Stimulated activated CD8-positive, alpha-beta memory T cell treated with anti-CD3 and anti-CD28 coated beads, Interleukin-15, amount 100 ng/mL, for 24 hours (primary cell): ENCODE measurements at places on chromosomes 16 and 17.
A peak's percentile ranks its signal among the peaks of the same experiment; 100 is the strongest.

DNA sequence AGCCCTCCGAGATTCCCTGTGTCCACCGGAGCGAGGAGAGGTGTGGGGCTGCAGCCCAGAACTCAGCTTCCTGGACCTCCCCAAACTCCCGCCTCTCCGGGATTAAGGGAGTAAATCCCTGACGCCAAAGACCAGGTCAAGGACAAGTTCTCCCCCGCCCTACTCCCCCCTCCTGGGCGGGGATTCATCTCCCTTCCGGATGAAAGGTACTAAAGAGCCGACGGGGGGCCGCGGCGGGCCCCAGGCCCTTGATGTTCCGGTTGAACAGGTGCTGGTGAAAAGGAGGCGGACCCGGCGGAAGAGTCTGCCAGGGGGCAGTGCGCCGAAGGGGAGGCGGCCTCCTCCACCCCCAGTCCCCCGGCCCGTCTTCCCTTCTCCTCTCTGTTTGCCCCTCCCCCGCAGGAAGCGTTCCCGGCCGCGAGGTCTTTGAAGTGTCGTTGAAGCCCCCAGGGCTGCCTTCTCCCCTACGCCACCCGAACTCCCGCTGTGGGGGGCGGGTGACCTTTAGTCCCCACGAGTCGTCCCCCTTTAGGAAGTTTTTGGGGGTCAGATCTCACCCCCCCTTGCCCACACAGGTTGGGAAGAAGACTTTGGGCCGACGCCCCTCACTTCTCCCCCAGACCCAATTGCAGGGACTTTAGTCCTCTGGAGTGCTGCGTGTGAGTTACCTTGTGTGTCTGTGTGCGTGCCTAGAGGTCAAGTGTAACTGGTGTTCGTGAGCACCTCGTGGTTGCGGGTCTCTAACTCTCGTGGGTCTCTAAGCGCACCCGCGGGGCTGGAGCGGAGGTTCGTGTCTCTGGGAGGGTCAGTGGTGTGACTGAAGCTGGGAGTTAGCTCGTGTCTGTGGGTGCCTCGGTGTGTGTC is 1.1 kb upstream of the MLLT6 start:
- DNase-seq, result peak; percentile 66

- DNase-seq, result no peak
Observed at GRCh38 chr16:26365161-26365940, 673.6 kb downstream of the HS3ST4 start.

DNA sequence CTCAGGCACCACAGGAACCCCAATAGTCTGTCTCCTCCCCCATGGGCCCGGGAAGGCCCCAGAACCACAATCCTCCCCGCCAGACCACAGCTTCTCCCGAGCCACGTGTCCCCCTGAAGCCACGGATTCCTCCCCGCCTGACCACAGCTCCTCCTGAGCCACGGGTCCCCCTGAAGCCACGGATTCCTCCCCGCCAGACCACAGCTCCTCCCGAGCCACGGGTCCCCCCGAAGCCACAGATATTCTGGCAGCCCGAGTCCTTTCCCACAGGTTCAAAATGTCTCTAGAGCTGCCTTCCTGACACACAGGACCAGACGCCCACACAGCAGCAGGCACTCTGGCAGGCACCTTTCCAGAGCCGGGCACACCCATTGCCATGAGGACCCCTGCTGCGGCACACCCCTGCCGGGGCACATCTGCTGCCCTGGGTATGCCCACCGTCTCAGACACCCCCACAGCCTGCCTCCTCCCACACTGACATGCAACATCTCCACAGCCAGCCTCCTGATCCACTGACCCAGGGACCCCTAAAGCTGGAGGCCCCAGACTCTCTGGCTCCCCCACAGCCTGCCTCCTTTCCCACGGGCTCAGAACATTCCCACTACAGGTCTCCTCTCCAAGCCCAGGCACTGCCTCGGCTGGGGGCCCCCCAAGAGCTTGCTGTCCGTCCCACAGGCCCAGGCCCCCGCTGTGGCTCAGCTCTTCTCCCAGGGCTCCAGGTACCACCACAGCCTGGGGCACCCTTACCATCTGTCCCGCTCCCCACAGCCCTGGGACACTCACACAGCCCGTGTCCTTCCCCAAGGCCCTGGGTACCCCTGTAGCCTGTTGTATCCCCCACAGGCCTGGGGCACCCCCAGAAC is 2.2 kb downstream of the KIAA0753 start:
- DNase-seq, result no peak

- DNase-seq, result no peak
Observed at GRCh38 chr16:54931120-54932014, 702 bp downstream of the IRX5 start.

DNA sequence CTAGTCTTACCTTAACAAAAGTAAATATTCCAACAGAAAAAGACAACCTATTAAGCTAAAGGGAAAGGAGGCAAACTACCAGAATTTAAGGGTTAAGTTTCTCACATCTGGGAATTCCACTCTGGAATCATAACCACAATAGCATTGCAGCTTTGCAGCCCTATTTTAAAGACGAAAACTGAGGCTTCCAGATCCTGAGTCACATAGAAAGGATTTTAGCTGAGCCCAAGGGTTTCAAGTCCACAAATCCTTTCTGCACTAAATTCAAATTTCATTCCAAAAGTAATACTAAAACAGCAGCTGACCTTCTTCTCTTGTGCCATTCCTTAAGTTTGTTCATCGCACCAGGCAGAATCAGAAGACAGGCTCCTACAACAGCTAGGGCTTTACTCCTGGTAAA is 17.8 kb downstream of the XYLT1 start:
- no peak for DNase-seq

GRCh38 chr16:23072084-23072599 is 77.1 kb downstream of the USP31 start:
- DNase-seq, result no peak

DNA sequence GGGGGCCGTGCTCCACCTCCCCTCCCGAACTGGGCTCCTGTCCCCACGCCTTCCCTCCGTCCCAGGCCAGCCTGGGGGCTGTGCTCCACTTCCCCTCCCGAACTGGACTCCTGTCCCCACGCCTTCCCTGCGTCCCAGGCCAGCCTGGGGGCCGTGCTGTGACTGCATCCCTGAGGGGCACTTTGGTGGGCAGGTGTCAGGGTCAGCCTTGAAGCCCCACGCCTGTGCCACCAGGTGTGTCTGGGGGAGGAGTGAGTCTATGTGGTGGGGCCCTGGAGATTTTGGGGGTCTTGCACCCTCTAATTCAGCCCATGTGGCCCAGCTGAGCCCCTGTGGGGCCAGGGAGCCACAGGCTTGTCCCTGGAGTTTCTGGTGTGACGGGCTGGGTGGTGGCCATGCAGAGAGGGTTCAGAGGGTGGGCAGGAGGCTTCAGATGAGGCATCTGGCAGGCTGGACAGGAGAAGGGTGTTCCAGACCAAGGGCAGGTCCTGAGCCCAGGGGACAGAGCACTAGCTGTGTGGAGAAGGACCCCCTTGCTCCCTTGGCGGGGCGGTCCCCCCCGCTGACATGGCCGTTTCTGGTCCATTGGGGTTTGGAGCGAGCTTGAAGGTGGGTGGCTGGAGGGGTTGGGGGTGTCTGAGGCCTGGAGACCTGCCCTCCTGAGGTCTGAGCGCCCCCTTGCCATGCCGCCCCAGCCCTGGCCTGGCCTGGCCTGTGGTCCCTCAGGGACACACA is 8.2 kb downstream of the NHERF2 start:
- no peak for DNase-seq

- no peak for DNase-seq
Observed at GRCh38 chr17:44086364-44087311, 16.1 kb downstream of the G6PC3 start.

DNA sequence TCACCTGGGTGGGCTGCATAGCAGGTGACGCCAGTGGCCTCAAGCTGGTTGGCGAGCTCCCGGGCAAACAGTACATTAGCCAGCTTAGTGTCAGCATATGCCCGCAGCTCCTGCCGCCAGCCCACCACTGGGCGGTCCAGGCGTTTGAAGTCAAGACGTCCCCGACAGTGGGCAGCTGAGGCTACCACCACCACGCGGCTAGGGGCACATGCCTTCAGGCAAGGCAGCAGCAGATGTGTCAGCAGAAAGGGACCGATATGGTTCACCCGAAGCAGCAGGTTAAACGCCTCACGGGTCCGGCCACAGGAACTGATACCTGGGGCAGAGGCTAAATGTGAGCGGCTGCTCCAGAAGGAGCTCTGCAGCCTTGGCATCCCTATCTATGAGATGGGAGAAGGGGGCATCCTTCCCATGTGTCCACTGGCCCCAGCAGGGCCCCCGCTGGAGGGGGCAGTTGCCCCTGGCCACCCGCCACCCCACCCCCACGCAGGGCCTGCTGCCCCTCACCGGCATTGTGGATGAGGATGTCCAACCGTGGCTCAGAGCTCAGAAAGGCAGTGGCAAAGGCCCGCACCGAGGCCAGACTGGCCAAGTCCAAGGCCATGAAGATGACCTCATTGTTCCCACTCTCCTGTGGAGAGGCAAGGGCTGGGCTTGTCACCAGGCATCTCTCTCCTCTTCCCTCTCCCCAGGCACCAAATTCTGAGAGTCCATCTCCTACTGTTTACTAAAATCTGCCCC is 1.7 kb downstream of the DHRS13 start:
- DNase-seq, result no peak

GRCh38 chr16:57032346-57032745 is 43.0 kb downstream of the NLRC5 start:
- no peak for DNase-seq

GRCh38 chr16:22297871-22298733 is 893 bp downstream of the POLR3E start:
- peak; percentile 27 for DNase-seq

GRCh38 chr17:57677301-57677700 is 67.8 kb downstream of the CCDC182 start:
- DNase-seq, result no peak

DNA sequence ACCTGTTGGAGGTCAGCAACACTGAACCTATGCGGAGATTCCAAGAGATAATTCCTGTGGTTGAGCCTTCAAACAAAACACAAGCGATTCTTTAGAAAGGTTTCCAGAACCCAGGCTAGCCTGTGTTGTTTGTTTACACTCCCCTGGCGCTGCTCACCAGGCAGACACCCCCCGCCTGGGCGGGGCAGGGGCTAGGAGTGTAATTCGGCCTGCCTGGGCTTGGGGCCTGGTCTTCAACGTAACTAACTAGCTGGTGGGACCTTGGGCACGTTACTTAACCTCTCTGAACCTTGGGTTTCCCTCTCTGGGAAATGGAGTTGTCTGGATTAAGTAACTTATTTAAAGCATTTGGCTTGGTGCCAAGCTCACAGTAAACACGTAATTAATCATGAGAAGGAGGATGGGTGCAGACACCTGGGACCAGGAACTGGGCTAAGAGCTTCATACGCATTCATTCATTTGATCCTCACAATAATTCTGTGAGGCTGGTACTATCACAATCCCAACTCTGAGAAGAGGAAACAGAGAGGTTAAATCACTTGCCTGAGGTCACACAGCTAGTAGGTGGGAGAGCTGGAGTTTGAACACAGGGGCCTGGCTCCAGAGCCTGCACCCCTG is 7.6 kb upstream of the ARHGAP27 start:
- DNase-seq, result no peak

GRCh38 chr17:4818276-4818675 is 11.3 kb downstream of the PLD2 start:
- no peak for DNase-seq

- no peak for DNase-seq
Observed at GRCh38 chr17:36728030-36728991, 126.9 kb downstream of the MRM1 start.

DNA sequence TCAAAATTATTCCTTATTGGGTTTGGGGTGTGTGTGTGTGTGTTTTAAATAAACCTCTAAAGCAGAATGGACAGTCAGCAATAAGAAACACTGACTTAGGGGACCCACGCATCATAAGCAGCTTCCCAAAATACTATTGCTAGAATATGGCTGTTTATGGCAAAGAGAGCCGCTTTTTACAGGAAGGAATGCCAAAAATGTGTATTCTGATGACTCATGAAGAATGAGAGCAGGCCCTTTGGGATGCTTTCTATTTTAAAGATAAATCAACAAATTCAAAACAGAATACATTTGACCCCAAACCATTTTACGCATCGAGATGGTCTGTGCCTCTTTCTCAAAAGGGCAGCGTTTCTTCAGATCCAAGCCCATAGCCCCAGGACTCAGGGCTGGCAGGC is 37.5 kb downstream of the ARHGAP17 start:
- DNase-seq, result no peak

- no peak for DNase-seq
Observed at GRCh38 chr17:6868582-6868981, 37.1 kb upstream of the TEKT1 start.

DNA sequence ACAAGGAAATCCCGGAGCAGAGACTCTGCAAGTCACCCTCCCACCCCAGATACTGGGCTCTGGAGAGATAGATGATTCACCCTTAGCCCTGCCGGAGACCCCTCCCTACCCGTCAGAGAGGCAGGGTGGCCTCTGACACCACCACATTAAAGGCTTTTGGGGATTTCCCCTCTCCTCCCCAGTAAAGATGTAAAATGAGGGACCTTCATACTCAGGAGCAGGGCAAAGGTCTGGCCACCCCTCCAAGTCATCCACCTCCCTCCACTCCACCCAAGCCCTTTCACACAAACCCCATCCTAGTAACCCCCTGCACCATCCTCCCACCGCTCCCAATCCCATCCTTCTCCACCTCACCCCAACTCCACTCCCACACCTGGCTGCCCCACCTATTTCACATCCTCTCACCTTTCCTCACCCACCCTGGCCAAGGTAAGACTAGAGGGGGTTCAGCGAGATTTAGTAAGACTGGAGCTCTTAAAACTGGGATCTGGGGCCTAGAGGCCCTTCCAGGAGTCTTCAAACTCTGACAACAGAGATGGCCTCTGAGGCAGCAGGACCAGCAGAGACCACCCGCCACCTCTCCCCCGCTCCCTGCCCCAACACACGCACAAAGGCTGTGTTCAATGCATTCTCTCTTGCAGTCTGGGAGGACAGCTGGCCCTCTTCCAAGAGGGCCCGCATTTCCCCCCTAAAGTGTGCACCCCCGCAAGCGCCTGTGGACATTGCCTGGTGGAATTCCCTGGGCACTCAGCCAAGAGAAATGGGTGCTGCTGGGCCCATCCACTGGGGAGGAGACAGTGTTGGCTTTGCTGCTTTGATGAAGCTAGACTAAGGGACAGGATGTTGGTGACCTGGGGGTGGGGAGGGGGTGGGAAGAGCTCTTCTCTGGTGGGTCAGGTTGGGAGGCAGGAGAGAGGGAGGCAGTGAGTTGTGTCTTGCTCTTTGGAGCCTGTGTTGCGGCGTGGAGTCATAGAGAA is 1.1 kb downstream of the ABAT start:
- no peak for DNase-seq

- no peak for DNase-seq
Observed at GRCh38 chr17:81652906-81653771, 3.2 kb downstream of the PDE6G start.

DNA sequence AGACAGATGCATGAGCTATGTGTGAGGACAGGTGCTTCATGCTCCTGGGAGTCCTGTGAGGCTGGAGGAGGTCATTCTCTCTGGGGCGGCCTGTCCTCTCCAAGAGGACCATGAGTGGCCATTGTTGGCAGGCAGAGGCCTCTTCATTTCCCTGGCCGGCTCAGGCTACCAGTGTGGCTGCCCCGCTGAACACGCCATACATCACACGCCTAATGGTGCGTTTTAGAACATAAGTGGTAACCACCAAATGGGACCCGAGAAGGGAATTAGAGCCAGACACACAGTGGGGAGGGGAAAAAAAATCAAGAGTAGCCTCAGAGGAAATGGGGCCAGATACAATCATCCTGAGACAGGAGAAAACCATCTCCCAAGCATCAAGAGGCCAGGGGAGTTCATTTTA is 140.0 kb downstream of the SPACA3 start:
- DNase-seq, result no peak

- DNase-seq, result no peak
Observed at GRCh38 chr16:88662222-88662842, 559 bp downstream of the MVD start.
